ENCODE measurements at places on chromosomes 7 and 10.

- no peak for DNase-seq
Measured at GRCh38 chr10:92972066-92972870, 88.3 kb upstream of the CYP26C1 start.

DNA sequence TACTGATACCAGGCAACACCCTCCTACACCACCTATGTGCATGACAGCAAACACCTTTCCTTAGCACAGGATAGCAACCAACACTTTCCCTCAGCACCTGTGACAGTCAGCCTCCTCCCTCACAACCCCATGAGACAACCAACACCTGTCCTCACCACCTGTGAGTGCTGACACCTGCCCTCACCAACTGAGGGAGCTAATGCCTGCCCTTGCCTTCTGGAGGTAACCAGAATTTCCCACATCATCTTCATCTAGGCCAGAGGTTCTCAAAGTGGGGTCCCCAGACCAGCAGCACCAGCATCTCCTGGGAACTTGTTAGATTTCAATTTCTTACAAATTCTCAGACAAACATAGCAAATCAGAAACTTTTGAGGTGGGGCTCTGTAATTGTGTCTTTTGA is 112.5 kb downstream of the GRID1 start:
- no peak for DNase-seq

GRCh38 chr7:1121886-1122831 is 34.2 kb downstream of the GPER1 start:
- DNase-seq, result no peak

DNA sequence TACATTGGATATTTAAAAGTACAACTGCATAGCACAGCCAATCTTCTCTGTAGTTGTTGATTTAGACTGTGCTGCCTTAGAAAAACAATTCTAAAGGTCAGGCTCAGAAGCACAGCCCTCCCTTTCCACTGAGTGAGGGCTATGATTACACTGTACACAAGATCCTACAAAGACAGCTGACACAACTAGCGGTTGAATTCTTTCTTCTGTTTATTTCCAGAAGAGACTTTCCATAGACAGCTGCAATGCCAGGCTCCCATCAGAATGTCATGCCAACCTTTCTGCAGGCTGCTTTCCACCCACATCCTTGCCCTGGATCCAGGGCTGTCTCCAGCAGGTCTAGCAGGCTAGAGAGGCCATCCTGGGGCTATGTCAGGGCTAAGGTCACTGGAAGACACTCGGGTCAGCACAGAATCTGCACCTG is 39.3 kb downstream of the FAM13C start:
- no peak for DNase-seq

DNA sequence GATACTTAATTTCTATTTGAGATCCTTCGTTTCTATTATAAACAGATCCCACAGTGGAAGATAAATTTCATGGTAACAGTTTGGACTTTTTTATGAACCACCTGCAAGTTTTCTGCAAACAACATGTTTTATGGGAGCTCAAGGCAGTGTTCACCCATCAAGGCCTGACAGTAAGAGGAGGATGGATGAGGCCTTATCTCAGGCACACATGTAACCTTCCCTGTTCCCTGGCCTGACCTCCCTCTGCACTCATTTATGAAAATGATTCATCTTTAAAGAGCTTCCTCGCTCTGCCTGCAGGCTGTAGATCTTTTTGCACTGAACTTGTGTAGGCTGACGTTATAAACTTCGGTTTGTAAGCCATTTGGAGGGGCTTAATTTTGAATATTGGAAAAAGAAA is 500.1 kb downstream of the GATA3 start:
- no peak for DNase-seq

GRCh38 chr10:62655337-62655994 is 149.1 kb upstream of the ADO start:
- DNase-seq, result no peak

- DNase-seq, result no peak
Measured at GRCh38 chr10:87550741-87551140, 46.0 kb downstream of the MINPP1 start.

- peak; percentile 31 for DNase-seq
Measured at GRCh38 chr10:3776796-3777571, 8.0 kb downstream of the KLF6 start.

- peak; percentile 8 for DNase-seq
Measured at GRCh38 chr10:102504179-102504975, 605 bp downstream of the SUFU start.

GRCh38 chr7:139482662-139483466 is 609 bp downstream of the KLRG2 start:
- DNase-seq, result no peak

- DNase-seq, result no peak
Measured at GRCh38 chr10:33680036-33680435, 345.6 kb upstream of the NRP1 start.
